Dermis lymphatic vessel endothelial cell (primary cell): ENCODE measurements at places on chromosomes 1 and 21. TPM values are rescaled to one million over a fixed set of nuclear protein-coding genes. Genes with fewer than 3 reads are reported as not detected.

Gene SPATA45
- total RNA-seq: 0.17 TPM in 1 of 2 replicates, not detected in the other

Gene USH2A
- not detected in 2 replicates for total RNA-seq

Gene NCAM2
- total RNA-seq: under 0.01 and 0.09 TPM in 2 replicates

Gene B3GALT2
- total RNA-seq: 0.34 and 2.2 TPM in 2 replicates
